Astrocyte (in vitro differentiated cells and primary cell): ENCODE measurements at places on chromosomes 12 and 14. TPM values are rescaled to one million over a fixed set of nuclear protein-coding genes. Genes with fewer than 3 reads are reported as not detected.

Gene WSCD2
- total RNA-seq = 0.10 and 0.11 TPM in 2 replicates

Gene SMIM41
- 0.18 TPM in 1 of 2 replicates, not detected in the other for total RNA-seq

Gene AQP5
- total RNA-seq = not detected in 2 replicates

Gene E2F7
- 21.5 and 26.2 TPM in 2 replicates for total RNA-seq

Gene NEUROD4
- not detected in 2 replicates for total RNA-seq

Gene TMEM30B
- 0.36 TPM in 1 of 2 replicates, not detected in the other for total RNA-seq

Gene FLVCR2
- total RNA-seq = 3.1 and 6.2 TPM in 2 replicates

Gene KCNH3
- 0.14 TPM in 1 of 2 replicates, not detected in the other for total RNA-seq

Gene KLRB1
- not detected in 2 replicates for total RNA-seq

Gene SYCP3
- not detected in 2 replicates for total RNA-seq

Gene MORN3
- 0.36 and 0.70 TPM in 2 replicates for total RNA-seq

DNA sequence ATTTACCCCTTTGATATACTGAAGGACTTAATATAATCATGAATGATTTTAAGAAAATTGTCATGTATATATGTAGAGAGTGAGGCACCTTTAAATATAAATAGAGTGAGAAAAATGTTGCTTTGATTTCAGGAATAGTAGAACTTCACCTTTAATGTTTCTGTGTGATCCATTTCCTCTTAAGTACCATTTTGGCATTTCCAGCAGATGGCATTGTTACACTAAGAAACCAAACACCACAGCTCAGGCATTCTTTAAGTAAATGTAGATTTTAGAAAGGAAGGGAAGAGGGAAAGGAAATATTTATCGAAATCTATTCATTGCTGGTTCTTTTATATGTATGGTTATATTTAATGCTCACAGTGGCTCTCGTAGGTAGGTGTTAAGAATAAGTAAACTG is 556.7 kb upstream of the FBXO33 start:
- DNase-seq = peak; percentile 31

- no peak for DNase-seq
These were observed 461.2 kb downstream of the DPF3 start for GRCh38 chr14:72432748-72433147.

GRCh38 chr12:106282457-106283097 is 20.0 kb upstream of the TCP11L2 start:
- DNase-seq = no peak

- DNase-seq = no peak
These were observed 18.7 kb downstream of the HVCN1 start for GRCh38 chr12:110670161-110670701.

DNA sequence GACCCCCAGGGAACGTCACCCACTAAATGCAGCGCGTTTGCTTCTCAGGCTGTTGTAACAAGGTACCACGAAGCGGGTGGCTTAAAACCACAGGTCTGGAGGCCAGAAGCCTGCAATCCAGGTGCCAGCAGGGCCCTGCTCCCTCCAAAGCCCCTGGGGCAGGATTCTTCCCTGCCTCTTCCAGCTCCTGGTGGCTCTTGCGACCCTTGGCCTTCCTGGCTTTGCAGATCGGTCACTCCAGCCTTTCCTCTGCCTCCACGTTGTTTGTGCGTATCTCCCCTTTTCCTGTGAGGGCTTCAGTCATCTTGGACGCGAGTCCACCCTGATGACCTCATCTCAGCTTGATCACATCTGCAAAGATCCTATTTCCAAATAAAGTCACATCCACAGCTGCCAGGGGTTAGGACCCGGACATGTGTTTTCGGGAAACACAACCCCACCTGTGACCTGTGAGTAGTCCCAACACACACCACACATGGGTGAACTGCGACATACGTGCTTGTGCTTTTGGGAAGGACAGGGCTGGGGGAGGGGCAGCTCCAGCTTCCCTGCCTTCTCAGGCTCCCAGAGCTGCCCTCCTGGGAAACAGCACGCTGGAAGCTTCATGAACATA is 114.5 kb upstream of the NCOR2 start:
- DNase-seq = peak; percentile 82

- DNase-seq = peak; percentile 61
These were observed 62.5 kb downstream of the DRAM1 start for GRCh38 chr12:101939856-101940265.

DNA sequence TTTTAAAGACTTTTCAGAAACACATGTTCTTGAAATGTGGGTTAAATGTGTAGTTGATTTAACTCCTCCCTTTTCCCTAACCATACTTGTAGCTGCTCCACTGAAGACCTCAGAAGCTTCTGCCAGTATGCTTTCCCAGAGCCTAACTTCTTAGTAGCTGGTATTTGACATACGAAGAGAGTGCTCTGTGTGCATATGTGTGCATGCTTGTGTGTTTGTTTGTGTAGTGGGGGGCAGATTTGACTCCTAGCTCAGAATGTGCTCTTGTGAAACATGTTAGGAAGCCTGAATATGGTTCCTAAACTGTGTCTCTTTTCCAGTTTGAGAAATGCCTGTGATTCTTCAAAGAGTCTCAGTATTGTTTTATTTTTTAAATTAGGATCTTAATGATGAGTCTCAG is 420.4 kb downstream of the PCNX1 start:
- DNase-seq = no peak

GRCh38 chr12:47729233-47729632 is 3.9 kb upstream of the ENDOU start:
- no peak for DNase-seq

DNA sequence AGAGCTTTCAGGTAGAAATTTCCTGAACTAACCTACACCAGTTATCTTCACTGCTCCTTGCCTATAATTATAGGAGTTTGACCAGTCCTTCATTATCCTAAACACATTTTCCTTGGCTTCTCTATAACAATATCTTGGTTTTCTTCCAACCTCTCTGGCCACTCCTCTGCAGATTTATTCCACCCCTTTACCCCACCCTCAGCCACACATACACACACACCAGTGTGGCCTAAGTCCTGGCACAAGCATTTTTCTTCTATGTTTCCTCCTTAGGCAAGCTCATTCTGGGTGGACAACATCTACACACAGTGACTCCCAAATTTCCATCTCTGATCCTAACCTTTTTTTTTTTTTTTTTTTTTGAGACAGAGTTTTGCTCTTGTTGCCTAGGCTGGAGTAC is 25.1 kb downstream of the CDK17 start:
- no peak for DNase-seq

- DNase-seq = no peak
These were observed 378.5 kb upstream of the LMO3 start for GRCh38 chr12:16984484-16984883.

GRCh38 chr12:70052931-70053497 is 190.2 kb upstream of the CNOT2 start:
- DNase-seq = peak; percentile 75

DNA sequence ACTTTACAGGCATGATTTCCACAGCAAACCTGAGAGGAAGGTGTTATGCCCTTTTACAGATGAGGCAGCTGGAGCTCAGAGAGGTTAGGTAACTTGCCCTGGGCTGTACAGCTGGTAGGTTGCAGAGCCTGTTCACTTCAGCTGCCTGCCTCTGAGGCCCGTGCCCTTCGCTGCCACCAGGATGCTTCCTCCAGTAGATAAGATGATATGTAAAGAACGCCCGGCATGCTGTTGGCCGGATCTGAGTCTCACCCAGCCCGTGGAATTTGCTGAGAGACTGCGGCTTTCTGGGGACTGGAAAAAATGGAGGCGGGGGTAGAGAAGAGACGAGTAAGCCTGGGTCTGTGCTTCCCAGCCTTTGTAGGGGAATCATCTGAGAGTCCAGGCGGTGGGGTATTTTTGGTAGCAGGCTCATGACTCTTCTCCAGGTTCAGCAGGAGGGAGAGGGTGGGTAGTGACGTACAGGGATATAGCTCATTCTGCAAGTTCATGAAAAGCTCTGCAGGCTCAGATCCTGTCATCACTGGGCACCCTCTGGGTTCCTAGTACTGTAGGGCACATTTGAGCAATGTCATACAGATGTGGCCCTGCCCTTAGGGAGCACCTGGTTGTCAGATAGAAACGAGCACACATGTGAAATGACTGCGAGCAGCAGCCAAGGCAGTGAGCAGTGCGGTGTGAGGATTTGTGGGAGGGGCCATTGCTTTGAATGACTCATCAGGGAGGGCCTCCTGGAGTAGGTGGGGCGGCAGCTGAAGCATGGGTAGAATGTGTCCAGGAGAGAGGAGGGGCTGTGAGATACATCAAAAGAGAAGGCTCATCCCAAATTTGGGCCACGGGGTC is 159.4 kb downstream of the TSPAN9 start:
- DNase-seq = peak; percentile 45

GRCh38 chr14:61774861-61775260 is 12.6 kb downstream of the SNAPC1 start:
- DNase-seq = no peak

- DNase-seq = no peak
These were observed 23.8 kb downstream of the ZNF891 start for GRCh38 chr12:133106253-133106652.

GRCh38 chr12:22190969-22191368 is 143.5 kb downstream of the ST8SIA1 start:
- no peak for DNase-seq

DNA sequence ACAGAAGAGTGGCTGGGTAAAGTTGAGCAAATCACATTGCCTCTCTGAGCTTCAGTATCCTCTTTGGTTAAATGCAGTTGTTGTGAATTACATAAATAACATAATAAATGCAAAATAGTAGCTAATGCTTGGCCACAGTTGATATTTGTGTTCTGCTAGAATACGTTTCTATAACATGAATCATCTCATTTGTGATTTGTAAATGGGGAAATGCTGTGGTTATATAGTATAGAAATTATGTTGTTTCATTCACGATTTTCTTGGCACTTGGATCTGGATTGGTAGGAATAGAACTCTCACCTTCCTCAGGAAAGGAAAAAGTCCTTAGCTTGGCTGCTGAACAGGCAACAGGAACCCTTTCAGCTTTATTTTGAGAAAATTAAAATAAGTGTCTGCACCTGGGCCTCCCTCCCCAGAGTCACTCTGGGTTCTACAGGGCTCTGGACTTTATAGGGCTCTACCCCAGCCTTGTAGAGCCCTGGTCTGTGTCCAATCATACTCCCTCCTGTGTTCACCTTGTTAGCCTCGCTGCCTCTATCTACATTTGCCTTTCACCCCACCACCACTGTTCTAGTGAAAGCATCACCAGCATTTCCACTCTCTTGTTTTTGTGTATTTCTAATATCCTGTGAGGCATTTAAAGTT is 107.7 kb upstream of the BCAT1 start:
- DNase-seq = no peak

DNA sequence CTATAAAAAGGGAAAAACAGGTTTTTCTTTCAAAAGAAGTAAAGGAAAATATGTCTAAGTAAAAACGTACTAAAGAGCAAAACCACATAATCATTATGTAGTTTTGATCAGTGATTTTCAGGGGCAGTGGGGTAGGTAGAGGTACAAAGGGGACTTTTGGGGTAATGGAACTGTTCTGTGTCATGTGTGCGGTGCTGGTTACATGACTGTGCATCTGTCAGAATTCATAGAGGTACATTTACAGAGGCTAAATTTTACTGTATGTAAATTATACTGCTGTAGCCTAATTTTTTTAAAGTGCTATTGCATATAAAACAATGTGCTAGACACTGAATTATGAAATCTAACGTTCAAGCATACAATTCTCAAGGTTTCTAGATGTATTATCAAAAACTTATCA is 2.0 kb downstream of the ESR2 start:
- no peak for DNase-seq

- DNase-seq = no peak
These were observed 12.4 kb downstream of the TNS2 start for GRCh38 chr12:53062011-53062961.

GRCh38 chr12:3920351-3921150 is 47.4 kb upstream of the PARP11 start:
- peak; percentile 26 for DNase-seq

DNA sequence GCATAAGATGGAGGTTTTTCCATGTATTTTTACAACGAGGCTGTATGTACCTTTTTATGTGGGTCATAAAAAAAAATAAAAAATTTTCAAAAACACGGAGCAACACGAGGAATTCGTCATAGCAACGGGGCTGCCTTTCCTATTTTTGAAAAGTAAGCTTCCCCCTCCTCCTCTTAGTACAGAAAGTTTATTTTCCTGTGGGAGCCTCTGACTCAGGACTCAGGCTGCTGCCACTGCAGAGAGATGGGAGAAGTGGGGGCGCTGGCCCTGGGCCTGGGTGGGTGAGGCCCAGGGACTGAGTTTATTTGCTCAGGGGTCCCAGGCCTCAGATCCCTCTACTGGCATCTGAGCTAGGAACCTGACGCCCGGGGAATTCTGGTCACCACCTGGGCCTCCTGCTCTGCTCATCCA is 10.2 kb upstream of the CMKLR1 start:
- DNase-seq = no peak

- no peak for DNase-seq
These were observed 3.1 kb upstream of the SSH1 start for GRCh38 chr12:108860443-108860842.

GRCh38 chr12:60539592-60539991 is 943.8 kb downstream of the SLC16A7 start:
- DNase-seq = no peak

DNA sequence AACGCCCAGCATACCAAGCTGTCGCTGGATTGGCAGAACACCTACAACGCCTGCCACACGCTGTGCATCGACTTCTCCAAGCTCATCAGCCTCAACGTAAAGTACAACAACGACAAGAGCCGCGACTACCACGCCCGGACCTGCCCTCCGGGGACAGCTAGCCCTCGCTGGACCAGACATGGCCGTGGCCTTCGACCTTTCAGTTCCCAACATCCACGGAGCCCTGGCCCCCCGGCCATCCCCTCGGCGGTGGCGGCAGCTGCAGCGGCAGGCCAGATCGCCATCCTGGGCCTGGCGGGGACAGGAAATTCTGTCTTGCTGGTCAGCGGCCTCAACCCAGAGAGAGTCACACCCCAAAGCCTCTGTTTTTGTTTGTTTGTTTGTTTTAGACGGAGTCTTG is 132.6 kb upstream of the FUT8 start:
- no peak for DNase-seq

GRCh38 chr14:95191445-95192199 is 34.3 kb upstream of the DICER1 start:
- no peak for DNase-seq

- no peak for DNase-seq
These were observed 173.9 kb downstream of the GXYLT1 start for GRCh38 chr12:41970744-41971143.

- DNase-seq = no peak
These were observed 223.8 kb downstream of the VRK1 start for GRCh38 chr14:97021001-97021400.

- no peak for DNase-seq
These were observed 14.2 kb downstream of the HEBP1 start for GRCh38 chr12:12985817-12986408.

- DNase-seq = peak; percentile 12
These were observed 150.1 kb downstream of the SLC38A4 start for GRCh38 chr12:46675736-46676135.

DNA sequence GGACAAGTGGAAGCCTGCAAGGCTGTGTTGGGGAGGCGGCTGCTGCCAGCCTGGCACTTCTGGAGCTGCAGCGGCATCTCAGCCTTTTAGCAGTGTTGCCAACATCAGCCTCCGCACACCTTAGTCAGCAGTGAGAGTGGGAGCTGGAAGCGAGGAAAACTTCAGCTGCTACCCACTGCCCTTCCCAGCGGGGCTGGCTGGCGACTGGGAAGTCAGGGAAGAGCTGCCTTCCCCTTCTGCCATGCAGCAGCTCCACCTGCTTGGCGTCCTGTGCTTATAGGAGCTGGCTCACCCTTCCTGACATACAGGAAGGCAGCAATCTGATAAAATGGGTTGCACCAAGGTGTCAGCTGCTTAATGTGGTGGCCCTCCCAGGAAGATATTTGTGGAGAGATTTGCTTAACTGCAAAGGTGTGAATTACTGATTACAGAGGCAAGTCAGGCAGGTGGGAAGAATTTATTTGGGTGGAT is 15.4 kb upstream of the PLEKHG3 start:
- no peak for DNase-seq

- no peak for DNase-seq
These were observed 177.8 kb downstream of the GXYLT1 start for GRCh38 chr12:41966916-41967315.
